ENCODE measurements at places on chromosomes 12 and 14. TPM values are rescaled to one million over a fixed set of nuclear protein-coding genes. Genes with fewer than 3 reads are reported as not detected.

The ENDOU gene
- 2.1 TPM for total RNA-seq

The DCAF11 gene
- 90.1 TPM for total RNA-seq

The FUT8 gene
- total RNA-seq, result 38.8 TPM

DNA sequence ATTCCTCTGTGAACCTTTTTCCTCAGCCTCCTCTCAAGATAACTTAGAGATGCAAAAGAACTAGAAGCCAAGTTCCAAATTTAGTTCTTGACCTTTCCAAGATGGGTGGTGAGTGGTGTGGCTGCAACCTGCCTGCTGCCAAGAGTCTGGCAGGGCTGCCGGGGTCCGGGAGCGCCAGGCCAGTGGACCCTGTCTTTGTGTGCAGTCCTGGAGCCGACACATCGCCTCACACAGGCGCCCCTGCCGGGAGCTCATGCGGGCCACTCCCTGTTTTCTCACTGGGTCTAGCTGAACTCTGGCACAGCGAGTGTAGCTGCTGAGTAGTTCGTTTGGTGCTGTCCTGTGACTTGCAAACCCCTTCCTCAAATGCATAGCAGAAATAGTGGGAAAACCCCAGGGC lies 84.9 kb downstream of the CACNA1C start:
- no peak for DNase-seq

DNA sequence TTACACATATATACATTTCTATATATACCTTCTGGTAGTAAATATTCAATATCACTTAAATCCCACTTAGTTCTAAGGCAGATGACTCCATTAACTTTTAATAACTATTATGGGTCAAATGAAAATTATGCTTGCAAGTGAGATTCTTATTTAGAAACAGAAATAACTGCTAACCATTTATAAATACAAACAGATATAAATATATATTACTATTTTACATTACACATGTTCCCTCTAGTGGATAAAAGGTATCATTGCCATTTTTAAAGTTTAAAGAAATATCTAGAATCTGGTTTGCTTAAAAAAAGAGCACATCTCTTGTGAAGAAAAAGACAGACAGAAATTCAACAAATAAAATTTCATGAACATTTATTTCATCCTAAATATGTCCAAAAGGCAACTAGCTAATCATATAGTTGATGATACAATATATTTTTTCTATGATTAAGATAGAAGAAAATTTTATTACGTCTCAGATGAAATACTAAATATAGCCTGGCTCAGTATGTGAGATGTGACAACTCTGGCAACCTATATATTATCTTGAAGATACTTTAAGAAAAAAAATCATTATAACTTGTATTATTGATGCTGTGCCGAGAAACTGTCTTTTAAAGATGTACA lies 11.7 kb upstream of the RAD51AP1 start:
- DNase-seq, result no peak

DNA sequence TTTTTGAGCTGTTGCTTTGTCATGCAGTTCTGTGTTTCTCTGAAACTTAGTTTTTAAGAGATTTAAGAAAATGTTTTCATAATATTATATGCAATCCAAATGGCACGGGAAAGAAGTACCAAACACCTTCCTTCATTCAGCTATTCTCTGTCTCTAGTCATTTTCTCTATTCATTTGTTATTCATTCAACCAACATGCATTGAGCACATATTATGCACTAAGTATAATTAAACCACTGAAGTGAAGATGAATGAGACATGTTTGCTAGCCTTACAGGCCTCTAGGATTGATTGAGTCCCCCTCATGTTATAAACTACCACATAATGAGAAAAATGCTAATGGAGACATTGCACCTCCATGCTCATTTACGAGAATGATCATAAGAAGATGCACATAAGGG lies 45.7 kb upstream of the CCDC91 start:
- DNase-seq, result no peak

- DNase-seq, result no peak
Measured at GRCh38 chr12:122850048-122850445, 14.8 kb downstream of the HIP1R start.

- no peak for DNase-seq
Measured at GRCh38 chr14:80609055-80609454, 332.5 kb downstream of the CEP128 start.

Data from upper lobe of left lung (tissue), 6 donors.